ENCODE measurements at places on chromosomes 11 and 22. TPM values are rescaled to one million over a fixed set of nuclear protein-coding genes. Genes with fewer than 3 reads are reported as not detected.

Gene CDKN1C
- not detected for polyA plus RNA-seq

Gene MS4A6A
- 2.4 TPM for polyA plus RNA-seq

Gene ESAM
- polyA plus RNA-seq = 2.5 TPM

Gene CNGA4
- not detected for polyA plus RNA-seq

Gene SEC14L6
- not detected for polyA plus RNA-seq

Gene SCT
- not detected for polyA plus RNA-seq

Gene OR52E8
- not detected for polyA plus RNA-seq

Gene DERL3
- polyA plus RNA-seq = 49.4 TPM

Gene CNTN5
- not detected for polyA plus RNA-seq

Gene FAM181B
- polyA plus RNA-seq = not detected

Gene IGLL5
- polyA plus RNA-seq = 195 TPM

Gene PRAME
- polyA plus RNA-seq = not detected

Gene TMEM135
- 8.9 TPM for polyA plus RNA-seq

Gene RFPL1
- polyA plus RNA-seq = not detected

Gene KRTAP5-10
- polyA plus RNA-seq = not detected

Gene APLNR
- not detected for polyA plus RNA-seq

Gene YDJC
- polyA plus RNA-seq = 94.2 TPM

Gene OR8A1
- not detected for polyA plus RNA-seq

Gene NDUFS8
- polyA plus RNA-seq = 146 TPM

Gene CALCA
- polyA plus RNA-seq = not detected

Gene MYO18B
- polyA plus RNA-seq = not detected

Gene CYB5R2
- 9.3 TPM for polyA plus RNA-seq

Gene UBQLN3
- not detected for polyA plus RNA-seq

Gene GRM5
- polyA plus RNA-seq = not detected

Gene P2RY6
- not detected for polyA plus RNA-seq

Gene SORL1
- polyA plus RNA-seq = 25.8 TPM

Gene BTG4
- not detected for polyA plus RNA-seq

Gene XPNPEP3
- 11.9 TPM for polyA plus RNA-seq

Gene CD6
- polyA plus RNA-seq = 8.6 TPM

Gene SCGB2A2
- not detected for polyA plus RNA-seq

Gene GLYAT
- not detected for polyA plus RNA-seq

Gene OR52E2
- polyA plus RNA-seq = not detected

Gene F2
- not detected for polyA plus RNA-seq

Gene OPCML
- polyA plus RNA-seq = not detected

Gene KCNK4
- polyA plus RNA-seq = not detected

Gene P2RX3
- not detected for polyA plus RNA-seq

Gene A4GALT
- polyA plus RNA-seq = not detected

Gene OR5M8
- not detected for polyA plus RNA-seq

Gene USP2
- polyA plus RNA-seq = not detected

Gene BARX2
- polyA plus RNA-seq = not detected

Gene MED17
- polyA plus RNA-seq = 25.8 TPM

Gene PLXNB2
- 2.7 TPM for polyA plus RNA-seq

Gene OR4D9
- not detected for polyA plus RNA-seq

All from IgD-negative memory B cell (primary cell).